ENCODE measurements at places on chromosomes 7 and 10. TPM values are rescaled to one million over a fixed set of nuclear protein-coding genes. Genes with fewer than 3 reads are reported as not detected.

AMPH gene
- 1.1 TPM for total RNA-seq

RSBN1L gene
- 7.4 TPM for total RNA-seq

HKDC1 gene
- total RNA-seq: 0.65 TPM

ACTR3C gene
- 27.6 TPM for total RNA-seq

CFAP46 gene
- total RNA-seq: 0.08 TPM

CUZD1 gene
- 1.6 TPM for total RNA-seq

DNAJC9 gene
- total RNA-seq: 5.8 TPM

AKR1D1 gene
- 206 TPM for total RNA-seq

ASL gene
- total RNA-seq: 386 TPM

GRM3 gene
- total RNA-seq: not detected

FBXO24 gene
- total RNA-seq: 1.0 TPM

PIK3CG gene
- total RNA-seq: 0.73 TPM

PRPS1L1 gene
- total RNA-seq: not detected

KIF20B gene
- 2.0 TPM for total RNA-seq
